ENCODE measurements at places on chromosomes 7 and 10. TPM values are rescaled to one million over a fixed set of nuclear protein-coding genes. Genes with fewer than 3 reads are reported as not detected.
A peak's percentile ranks its signal among the peaks of the same experiment; 100 is the strongest.

DNA sequence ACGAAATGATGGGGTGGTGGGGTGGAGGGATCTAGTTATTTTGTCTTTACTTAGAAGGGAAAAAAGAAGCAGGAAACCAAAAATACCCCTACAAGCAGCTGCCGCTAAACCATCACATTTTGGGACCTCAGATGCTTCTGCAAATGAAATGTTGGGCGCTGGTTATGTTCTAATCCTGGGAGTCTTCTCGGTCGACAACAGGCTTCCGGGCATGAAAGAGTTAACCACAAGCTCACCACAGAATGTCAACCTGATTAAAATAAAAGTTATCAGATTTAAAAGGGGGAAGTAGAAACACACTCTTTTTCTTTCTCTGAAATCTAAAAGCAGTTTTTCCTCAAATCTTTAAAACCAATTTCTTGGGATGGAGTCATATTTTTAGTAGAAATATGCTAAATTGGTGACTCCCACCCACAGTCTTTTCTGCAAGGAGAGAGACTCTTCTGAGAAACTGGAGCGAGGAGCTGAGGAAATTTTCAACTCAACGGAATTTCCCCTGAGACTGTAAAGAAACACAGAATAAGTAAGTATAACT lies 16.8 kb downstream of the IL2RA start:
- DNase-seq: no peak

DNA sequence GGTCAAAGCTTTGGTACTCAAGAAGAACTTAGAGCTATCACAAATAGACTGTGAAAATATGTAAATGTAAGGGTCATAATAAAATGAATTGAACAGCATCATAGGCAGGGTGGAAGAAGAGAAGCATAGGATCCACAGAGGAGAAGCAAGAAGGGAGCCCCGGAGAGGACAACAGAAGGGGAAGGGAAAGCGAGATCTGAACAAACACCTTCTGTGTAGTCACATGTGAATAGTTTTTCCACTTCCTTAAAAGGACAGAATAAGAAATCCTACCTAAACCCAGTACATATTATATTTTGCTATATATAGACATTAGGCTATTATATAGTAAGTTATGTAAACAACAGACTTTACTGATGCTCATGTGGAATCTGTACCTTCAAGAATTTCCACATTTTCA lies 160.2 kb downstream of the DKK1 start:
- no peak for DNase-seq

Gene PHYHIPL
- total RNA-seq: not detected

GRCh38 chr10:117532003-117532385 lies 10.6 kb upstream of the EMX2 start:
- DNase-seq: no peak

- peak; percentile 76 for DNase-seq
Observed at GRCh38 chr7:30148951-30149459, 14.2 kb downstream of the MTURN start.

- DNase-seq: no peak
Observed at GRCh38 chr7:68425377-68425776, 1172.9 kb upstream of the AUTS2 start.

Measured in foreskin keratinocyte (primary cell).